GM13977 (cell line): ENCODE measurements at places on chromosomes 1 and 21.

DNA sequence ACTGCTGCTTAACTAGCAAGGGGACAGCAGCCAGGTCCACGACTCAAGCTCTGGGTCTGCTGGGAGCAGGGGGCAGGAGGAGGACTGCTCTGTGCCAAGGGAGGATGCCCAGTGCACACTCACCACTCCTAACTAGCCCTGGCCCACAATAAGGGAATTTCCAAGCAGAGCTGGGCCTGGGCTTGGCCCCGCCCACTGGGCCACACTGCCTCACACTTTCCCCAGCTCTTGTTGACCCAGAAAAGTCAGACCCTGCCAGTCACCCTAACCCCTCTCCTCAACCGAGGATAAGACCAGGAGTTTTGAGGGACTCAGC lies 18.7 kb downstream of the SLC9A1 start:
- DNase-seq: no peak

- DNase-seq: no peak
Measured at GRCh38 chr1:208381481-208381880, 137.3 kb upstream of the PLXNA2 start.

- DNase-seq: no peak
Measured at GRCh38 chr1:1988061-1988945, 15.3 kb downstream of the CFAP74 start.

- no peak for DNase-seq
Measured at GRCh38 chr1:94793296-94793656, 26.9 kb upstream of the SLC44A3 start.

GRCh38 chr1:96698342-96698983 lies 23.1 kb upstream of the PTBP2 start:
- DNase-seq: no peak

DNA sequence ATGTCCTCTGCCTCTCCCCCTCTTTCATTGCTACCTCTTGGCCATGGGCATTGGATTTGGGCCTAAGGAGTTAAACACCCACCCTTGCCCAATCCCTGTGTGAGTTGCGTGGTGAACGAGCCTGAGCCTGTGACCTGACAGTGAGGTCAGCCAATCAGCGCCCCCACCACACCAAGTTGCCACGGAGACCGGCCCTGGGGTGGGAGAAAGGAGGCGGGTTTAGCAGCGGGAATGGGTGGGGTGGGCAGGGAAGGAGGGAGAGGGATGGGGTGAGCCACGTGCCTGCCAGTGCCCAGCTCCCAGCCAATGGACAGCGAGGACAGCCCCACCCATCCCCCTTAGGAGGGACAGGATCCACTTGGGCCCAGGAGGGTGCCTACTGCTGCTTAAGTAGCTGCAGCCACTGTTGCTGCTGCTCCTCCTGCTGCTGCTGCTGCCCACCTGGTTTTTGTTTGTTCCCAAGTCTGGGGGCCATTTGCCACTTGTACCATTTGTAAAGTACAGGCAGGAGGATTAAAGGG lies 9.5 kb downstream of the ZBTB7B start:
- DNase-seq: no peak

DNA sequence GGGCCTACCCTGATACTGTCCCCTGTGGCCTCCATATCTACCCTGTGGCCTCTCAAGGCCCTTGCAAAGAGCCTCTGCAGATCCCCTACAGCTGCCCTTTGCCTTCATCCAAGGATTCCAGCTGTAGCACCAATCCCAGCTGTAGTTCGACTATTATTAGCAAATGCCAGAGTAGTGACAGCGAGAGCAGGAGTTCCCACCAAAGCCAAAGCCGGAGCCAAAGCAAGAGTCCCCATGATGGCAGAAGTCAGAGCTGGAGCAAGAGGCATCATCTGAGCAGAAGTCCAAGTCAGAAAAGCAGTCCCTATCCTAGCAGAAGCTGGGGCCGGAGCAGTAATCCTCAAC lies 2.7 kb downstream of the NSUN4 start:
- no peak for DNase-seq

GRCh38 chr21:25428537-25428936 lies 178.7 kb downstream of the MRPL39 start:
- no peak for DNase-seq

DNA sequence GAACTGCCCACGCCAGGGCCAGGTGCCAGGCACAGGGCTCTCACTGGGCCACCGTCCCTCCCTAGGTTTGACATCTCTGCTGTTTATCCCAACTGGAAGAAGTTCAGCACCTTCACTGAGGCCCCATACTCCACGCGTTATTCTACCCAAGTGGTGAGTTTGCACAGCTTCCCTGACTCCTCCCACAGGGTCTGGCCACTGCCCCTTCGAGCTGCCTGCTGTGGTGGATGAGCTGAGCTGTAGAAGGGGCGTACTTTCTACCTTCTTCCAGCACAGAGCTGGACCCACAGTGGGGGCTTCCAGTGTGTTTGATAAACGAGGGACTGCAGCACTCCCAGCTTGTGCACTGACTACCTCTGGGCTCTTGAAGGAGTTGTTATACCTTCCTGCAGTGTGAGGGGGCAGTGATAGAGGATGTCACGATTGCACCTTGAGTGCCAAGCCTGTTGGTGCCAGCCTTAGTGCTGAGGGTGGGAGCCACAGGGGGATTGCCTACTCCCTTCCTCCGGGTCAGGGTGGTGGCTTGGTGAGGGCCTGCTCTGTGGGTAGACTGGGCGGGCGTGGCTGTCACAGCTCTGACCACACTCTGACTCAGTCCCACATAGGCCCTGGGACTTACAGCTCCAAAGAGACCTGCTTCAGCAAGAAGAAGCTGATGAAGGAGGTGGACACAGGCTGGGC lies 5.9 kb upstream of the TTC22 start:
- DNase-seq: no peak

- DNase-seq: no peak
Measured at GRCh38 chr1:88321706-88322105, 362.4 kb upstream of the PKN2 start.

- no peak for DNase-seq
Measured at GRCh38 chr1:66175581-66175980, 358.4 kb upstream of the SGIP1 start.

DNA sequence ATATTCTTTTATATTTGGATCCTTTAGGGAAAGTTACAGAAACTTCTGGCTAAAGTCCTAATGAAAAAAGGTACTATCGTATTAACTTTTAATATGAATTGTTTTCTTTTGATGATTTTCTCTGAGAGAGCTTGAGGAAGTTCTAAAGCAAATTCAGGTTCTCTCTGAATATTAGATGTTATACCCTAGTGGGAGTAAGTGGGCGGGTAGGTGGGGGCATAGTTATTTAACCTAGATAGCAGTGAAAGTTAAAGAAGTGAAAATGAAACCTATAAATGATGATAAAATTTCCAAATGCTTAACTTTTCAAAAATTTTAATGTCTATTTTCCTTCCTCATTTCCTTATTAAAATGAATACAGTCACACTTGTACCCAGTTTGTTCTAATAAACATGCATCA lies 26.2 kb upstream of the B3GALT2 start:
- DNase-seq: no peak

DNA sequence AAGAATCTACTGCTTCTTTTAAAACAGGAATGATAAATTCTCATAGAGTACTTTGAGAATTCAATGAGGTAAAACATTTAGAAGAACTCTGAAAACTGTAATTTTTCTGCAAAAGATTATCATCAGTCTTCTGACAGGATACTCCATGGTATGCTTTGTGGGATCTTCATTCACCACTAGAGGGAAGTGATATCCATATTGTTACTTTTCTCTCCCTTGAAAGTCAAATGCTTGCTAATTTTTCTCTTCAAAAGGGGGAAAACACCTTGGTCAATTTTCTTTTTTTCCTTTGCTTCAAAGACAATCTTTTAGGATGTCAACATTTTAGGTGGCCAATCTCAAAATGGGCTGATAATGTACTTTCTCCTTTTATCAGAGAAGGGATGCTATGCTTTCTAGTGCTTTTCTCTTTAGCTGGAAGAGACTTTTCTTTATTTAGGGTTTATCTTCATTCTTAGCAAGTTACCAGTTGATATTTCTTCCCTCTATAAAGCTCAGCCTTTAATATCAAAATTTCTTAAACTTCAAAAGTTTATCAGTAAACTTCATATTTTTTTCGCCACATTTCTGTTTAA lies 95.5 kb downstream of the NEGR1 start:
- no peak for DNase-seq

- no peak for DNase-seq
Measured at GRCh38 chr1:233993651-233994050, 89.2 kb downstream of the SLC35F3 start.

DNA sequence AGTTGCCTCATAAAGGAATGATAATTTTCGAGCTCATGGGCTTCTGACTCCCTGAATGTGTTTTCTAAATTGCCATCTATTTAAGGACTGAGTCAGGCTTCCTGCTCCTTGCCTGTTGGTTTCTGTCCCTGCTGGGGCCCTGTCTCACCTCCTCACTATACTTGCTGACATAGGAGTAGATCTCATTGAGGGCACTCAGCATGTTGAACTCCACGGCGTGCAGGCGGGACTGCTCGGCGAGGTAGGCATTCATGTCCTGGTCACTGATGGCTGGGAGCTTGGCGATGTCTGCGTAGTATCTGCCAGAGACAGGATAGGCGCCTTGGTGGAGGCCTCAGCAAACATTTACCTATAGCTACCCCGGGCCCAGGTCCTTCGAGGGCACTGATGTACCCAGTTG lies 116.9 kb upstream of the CD34 start:
- DNase-seq: no peak

GRCh38 chr1:183075861-183076260 lies 52.6 kb downstream of the LAMC1 start:
- no peak for DNase-seq

DNA sequence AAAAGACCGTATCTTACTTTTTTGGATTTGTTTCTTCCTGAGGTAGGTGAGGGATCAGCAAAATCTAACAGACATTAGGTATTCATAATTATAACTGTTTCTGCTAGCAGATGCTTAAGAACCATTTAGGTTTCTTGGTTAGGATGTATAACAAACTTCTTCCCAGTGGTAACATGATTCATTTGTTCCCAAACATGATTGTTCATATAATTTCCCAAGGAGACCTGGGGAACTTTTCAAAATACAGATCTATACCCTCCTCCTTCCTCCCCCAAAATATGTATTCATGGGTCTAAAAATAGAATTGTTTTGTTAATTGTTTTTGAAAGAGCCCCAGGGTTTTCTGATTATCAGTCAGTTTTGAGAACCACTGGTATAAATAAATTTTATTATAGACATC lies 228.2 kb downstream of the COP1 start:
- no peak for DNase-seq

- DNase-seq: no peak
Measured at GRCh38 chr1:69913977-69914376, 291.4 kb downstream of the LRRC40 start.

GRCh38 chr1:32724678-32725614 lies 22.4 kb upstream of the SYNC start:
- no peak for DNase-seq

- no peak for DNase-seq
Measured at GRCh38 chr1:204285436-204286305, 71.9 kb upstream of the GOLT1A start.

DNA sequence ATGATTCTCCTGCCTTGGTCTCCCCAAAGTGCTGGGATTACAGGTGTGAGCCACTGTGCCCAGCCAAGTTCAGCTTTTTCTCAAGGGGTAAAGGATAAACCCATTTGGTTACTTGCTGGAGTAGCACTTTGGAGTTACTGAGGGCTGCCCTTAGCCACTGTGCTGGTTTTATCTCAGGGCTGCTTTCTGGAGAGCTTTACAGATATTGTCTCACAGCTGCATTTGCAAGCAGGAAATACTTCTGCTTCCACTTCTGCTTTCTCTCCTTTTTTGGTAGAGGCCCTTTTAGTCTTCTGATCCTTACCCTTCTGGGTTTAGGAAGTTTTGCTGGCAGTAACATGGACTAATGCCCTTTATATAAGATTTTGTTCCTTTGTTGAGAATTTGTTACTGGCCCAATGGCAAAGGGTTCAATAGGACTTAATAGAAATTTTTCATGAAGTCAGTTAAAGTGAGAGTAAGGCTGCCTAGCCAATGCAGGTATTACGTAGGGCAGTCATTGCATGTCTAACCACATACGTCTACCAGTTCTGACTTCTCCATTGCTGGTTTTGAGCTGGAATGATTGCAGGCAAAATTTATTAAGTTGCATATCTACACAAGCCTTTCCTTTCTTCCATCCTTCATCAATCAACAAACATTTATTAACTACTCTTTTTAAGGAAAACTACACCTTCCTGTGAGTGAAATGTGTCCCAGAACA lies 24.4 kb downstream of the CAP1 start:
- peak; percentile 38 for DNase-seq

GRCh38 chr1:197081117-197081753 lies 14.2 kb upstream of the F13B start:
- DNase-seq: no peak

DNA sequence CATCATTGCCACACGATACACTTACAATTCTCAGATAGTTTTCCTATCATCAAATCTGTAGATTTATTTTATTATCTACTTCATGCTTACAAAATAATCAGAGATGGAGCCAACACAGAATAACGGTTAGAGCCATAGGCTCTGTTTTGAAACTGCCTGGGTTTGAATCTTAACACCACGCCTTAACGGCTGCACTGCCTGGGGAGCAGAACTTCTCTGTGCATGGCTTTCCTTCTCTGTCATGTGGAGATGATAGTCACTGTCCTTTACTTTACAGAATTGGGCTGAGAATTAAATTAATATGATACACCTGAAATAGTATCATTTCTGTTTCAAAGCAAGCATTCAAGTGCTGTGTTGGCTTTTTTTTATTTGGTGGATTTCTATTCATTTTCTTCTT lies 177.8 kb downstream of the HMCN1 start:
- DNase-seq: no peak

- DNase-seq: no peak
Measured at GRCh38 chr1:204568576-204569315, 52.5 kb downstream of the MDM4 start.

GRCh38 chr1:179016706-179017382 lies 8.8 kb upstream of the FAM20B start:
- no peak for DNase-seq

GRCh38 chr21:46124083-46124925 lies 26.4 kb downstream of the COL6A2 start:
- no peak for DNase-seq

GRCh38 chr1:10714337-10715114 lies 81.9 kb downstream of the CASZ1 start:
- no peak for DNase-seq

DNA sequence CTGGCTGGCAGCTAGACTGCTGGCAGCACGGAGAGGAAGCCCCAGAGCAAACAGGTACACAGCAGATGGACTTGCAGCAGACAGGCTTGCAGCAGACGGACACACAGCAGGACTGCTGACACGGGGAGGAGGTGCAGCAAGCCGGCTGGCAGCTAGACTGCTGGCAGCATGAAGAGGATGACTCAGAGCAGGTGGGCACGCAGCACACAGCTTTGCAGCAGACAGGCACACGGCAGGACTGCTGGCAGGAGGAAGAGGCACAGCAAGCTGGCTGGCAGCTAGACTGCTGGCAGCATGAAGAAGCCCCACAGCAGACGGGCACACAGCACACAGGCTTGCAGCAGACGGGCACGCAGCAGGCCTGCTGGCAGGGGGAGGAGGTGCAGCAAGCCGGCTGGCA lies 498 bp downstream of the KRTAP10-2 start:
- no peak for DNase-seq

GRCh38 chr21:36396325-36396724 lies 11.1 kb downstream of the CHAF1B start:
- DNase-seq: no peak
